HT-29 (cell line): ENCODE measurements at places on chromosomes 11 and 22. TPM values are rescaled to one million over a fixed set of nuclear protein-coding genes. Genes with fewer than 3 reads are reported as not detected.

TEAD1 gene
- 99.5 and 102 TPM in 2 replicates for total RNA-seq

PHF21B gene
- not detected in 2 replicates for total RNA-seq

BRD1 gene
- total RNA-seq = 21.2 and 23.3 TPM in 2 replicates

OR8G5 gene
- not detected in 2 replicates for total RNA-seq

DNA sequence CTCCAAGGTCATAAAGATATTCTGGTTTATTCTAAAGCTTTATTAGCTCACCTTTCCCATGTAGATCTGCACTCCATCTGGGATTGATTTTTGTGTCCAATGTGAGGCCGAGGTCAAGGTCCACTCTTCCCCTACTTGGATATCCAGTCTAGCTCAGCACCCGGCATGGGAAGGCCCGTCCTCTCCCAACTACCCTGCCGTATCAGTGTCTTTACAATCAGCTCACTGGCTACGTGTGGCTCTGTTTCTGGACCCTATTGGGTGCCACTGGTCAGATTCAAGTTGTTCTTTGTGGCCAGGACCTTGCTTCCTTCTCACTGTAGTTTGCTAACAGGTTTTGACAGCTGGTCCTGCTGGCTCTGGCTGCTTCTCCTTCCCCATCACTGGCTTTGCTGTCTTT lies 30.9 kb downstream of the KCNQ1OT1 start:
- DNase-seq = no peak

GRCh38 chr11:117055469-117055868 lies 42.8 kb downstream of the SIK3 start:
- DNase-seq = no peak
